Activated CD4-positive, alpha-beta T cell treated with anti-CD3 and anti-CD28 coated beads, Interleukin-2, Interleukin-4, amounts not matched to agents 100 ng/mL and 50 ng/mL, durations not matched to agents 16 hours and 8 hours (primary cell): ENCODE measurements at places on chromosomes 12 and 14.
A peak's percentile ranks its signal among the peaks of the same experiment; 100 is the strongest.

DNA sequence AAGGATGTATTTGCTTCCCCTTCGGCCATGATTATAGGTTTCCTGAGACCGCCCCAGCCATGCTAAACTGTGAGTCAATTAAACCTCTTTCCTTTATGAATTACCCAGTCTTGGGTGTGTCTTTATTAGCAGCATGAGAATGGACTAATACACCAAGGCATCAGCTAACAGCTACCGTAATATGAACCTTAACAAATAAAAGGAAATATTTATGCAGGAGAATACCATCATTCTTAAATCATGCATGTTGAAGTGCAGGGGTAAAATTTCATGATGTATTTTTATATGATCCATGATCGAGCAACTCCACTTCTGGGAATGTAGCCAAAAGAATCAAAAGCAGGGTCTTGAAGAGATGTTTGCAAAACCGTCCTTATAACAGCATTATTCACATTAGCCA lies 379.0 kb downstream of the NPAS3 start:
- no peak for DNase-seq

DNA sequence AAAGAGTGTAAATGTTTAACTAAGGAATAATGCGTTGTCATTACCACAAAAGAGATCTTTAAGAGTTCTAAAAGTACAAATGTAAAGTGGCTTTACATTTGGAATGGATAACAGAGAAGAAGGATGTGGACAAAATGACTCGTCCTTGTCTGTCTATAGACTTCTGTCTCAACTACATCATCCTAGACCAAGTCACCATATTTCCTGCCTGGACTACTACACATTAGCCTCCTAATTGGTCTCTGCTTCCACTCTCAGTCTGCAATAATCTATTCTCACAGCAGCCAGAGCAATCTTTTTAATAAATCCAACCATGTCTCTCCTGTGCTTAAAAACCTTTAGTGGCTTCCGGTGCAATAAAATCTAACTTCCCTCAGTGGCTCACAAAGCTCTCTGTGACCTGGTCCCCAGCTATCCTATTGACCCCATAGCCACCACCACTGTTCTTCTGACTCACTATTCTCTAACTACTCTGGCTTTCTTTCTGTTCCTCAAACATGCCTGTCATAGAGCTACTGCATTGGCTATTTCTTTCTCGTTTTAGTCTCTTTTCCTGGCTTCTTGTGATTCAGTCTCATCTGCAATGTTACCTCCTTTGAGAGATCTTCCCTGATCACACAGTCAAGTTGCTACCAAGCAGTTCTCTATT lies 91.1 kb downstream of the MYF5 start:
- DNase-seq = no peak

GRCh38 chr12:12719496-12719895 lies 2.3 kb downstream of the CDKN1B start:
- no peak for DNase-seq

GRCh38 chr12:65327207-65328076 lies 49.0 kb downstream of the MSRB3 start:
- no peak for DNase-seq

DNA sequence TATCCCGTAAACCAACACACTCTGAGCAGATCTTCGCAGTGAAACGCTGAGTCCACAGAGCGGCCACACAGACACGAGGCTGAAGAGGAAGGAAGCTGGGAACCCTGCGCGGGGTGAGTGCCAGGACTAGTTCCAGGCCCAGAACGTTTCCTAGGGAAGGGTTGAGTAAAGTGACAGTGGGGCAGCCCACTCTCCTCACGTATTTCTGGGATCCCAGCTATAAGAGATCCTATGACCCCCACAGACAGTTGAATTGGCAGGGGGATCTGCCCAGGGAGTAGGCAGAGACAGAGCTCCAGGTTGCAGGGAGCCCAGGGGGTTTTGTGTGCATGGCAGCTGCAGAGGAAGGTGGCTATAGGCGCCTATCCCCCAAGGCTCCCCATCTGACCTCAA lies 51.1 kb downstream of the GTF2A1 start:
- no peak for DNase-seq

- no peak for DNase-seq
These were observed 89.9 kb upstream of the HSPB8 start for GRCh38 chr12:119088685-119089379.

- DNase-seq = no peak
These were observed 521.3 kb upstream of the TMEM132C start for GRCh38 chr12:127745469-127746212.

- DNase-seq = no peak
These were observed 45.1 kb upstream of the HMGA2 start for GRCh38 chr12:65779091-65779642.

DNA sequence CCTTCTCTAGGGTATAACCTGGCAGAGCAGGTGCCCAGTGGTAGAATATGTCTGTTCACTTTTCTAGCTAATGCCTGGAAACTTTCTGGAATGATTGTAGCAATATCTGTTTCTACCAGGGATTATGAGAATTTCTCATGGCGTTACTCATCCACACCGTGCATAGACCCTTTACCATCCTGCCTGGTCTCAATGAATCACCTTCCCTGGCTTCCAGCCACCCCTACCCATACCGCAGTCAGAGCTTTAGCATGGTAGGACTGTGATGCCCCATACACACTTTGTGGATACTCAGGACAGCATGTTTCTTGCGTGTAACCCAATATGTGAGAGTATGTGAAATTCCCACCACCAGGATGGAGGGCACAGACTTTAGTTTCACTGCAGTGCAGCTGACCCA lies 45.4 kb downstream of the TUNAR start:
- DNase-seq = no peak

DNA sequence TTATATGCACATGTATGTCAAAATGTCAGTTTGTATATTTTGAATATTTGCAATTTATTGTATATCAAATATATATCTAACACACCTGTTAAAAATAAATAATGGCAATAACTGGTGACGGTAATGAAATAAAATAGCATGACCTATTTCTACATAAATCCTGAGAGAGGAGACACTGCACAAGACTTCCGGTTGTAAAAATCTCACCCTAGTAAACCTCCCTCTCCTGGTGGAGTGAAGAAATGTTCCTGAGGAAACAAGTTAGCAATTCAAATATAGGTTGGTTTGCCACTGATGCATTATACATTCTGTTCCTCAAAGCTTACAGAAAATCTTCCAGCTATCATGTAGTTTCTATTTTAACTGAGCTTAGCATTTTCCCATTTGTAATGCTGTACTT lies 166.1 kb upstream of the SYT10 start:
- no peak for DNase-seq

GRCh38 chr12:119594399-119594730 lies 791 bp downstream of the TMEM233 start:
- DNase-seq = no peak

DNA sequence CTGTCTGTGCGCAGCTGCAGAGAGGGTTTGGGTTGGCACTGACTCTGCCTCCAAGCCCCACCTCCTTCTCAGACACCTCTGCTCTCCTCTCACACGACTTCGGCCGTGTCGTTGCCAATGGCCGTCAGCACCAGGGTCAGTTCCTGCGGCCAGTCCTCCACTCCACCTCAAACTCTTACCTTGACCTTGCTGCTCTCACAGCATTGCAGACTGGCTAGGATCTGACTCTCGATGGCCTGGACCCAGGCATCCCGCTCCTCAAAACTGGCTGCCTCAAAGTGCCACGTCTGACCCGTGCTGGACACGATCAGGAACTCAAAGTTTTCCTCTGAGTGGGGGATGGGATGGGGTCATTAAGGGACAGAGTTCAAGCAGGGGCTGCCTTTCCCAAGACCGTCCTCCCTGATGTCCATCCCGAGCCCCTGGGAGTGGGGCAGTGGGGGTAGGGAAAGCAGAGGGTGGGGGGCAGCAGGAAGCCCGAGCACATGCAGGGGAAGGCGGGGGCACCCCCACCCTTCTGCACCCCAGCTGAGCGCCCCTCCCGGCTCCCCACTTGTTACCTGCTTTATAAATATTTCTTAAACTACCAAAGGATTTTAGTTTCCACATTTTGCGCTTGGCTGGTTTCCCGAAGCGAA lies 10.7 kb downstream of the AGAP2 start:
- DNase-seq = no peak

- no peak for DNase-seq
These were observed 64.8 kb upstream of the TMEM260 start for GRCh38 chr14:56514663-56515371.

GRCh38 chr12:102439426-102440405 lies 40.6 kb downstream of the IGF1 start:
- DNase-seq = no peak

- peak; percentile 4 for DNase-seq
These were observed 121.2 kb downstream of the PRICKLE1 start for GRCh38 chr12:42468341-42468821.

DNA sequence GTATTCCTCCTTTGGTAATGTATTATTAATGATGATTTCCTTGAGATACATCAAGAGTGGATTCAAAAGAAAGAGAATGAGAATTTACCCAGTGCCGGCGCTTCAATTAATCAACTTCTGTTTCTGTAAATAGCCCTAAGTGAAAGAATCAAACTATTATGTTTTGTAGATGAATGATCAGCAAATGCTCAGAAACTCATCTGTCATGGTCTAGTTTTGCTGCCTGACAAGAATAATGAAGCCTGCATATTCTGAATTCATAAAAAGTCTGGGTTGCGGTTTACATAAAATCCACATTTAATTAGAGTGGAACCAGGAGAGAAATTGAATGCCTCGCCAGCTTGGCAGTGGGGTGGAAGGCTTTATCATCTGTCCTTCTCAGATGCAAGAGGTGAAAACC lies 325.3 kb downstream of the GALC start:
- DNase-seq = no peak

DNA sequence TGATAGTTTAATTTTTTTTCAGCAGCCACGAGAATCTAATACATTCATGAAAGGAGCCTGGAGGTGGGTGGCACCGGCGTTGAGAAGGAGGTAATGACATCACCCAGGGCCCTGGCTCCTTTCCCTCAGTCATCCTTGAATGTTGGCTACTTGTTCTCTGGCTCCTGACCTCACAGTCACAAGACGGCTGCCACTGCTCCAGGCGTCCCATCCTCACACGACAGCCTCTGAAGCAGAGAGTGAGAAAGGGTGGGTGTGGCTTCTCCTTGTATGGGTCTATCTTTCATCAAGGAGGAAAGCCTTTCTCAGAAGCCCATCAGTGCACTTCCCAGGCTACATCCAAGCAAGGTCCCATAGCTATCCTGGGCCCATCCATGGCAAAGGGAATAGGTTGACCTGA lies 207.6 kb upstream of the C14orf180 start:
- DNase-seq = no peak

- DNase-seq = no peak
These were observed 921.2 kb upstream of the FOXG1 start for GRCh38 chr14:27845241-27845850.

GRCh38 chr14:65686761-65687160 lies 274.2 kb downstream of the FUT8 start:
- DNase-seq = no peak

GRCh38 chr14:77641534-77642341 lies 25.3 kb upstream of the SPTLC2 start:
- peak; percentile 60 for DNase-seq

DNA sequence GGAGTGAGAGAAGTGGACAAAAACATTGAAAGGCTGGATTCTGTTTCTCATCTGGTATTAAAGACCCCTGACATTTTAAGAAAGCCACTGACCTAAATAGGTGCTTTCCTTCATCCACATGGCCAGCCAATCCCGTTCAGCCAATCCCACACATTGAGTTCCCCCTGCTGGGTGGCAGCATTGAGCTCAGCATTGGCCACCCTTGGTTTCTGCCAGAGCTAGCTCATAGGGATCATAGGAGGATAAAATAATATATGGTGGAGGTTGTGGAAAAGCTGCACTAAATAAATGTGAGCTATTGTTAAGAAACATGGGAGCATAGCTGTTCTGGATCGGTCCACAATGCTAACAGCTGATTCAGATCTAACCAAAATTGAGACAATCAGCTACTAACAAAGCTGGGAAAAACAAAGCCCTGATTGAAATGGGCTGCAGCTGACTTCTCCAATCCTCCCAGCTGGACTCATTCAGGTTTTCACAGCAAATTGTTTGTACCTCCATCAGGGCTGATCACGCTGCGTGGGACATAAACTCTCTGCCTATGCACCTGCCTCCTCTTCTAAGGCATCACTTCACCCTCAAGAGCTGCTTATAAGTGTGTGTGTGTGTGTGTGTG lies 256.5 kb downstream of the EMP1 start:
- DNase-seq = no peak

- DNase-seq = no peak
These were observed 1.3 kb upstream of the ASCL1 start for GRCh38 chr12:102955926-102956737.

- DNase-seq = no peak
These were observed 1.8 kb downstream of the LYSET start for GRCh38 chr14:93186956-93187355.

DNA sequence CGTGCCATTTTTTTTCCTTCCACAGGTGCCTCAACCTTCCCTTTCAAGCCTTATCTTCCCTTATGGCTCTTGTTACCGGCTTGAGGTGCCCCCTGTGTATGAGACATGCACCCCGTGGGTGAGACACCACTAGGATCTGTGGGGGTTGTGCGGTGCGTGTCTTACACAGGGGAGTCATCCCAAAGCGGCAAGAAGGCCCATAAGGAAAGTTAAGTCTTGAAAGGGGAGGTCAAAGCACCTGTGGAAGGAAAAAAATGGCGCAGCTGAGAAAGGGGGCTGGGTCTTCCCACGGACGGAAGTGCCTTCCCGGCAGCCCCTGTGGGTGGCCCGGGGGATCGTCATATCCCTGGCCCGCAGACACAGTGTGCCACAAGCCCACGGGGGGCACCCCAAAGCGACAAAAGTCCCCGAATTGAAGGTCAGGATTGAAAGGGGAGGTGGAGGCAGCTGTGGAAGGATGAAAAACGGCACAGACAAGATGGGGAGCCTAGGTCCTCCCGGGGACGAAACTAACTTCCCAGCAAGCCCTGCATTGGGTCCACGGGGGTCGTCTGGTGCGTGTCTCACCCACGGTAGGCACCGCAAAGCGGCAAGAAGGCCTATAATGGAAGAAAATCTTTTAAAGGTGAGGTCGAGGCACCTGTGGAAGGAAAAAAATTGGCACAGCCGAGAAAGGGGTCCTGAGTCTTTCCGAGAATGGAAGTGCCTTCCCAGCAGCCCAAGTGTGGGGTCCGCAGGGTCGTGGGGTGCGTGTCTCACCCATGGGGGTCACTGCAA lies 273.3 kb downstream of the ALG10 start:
- DNase-seq = no peak

DNA sequence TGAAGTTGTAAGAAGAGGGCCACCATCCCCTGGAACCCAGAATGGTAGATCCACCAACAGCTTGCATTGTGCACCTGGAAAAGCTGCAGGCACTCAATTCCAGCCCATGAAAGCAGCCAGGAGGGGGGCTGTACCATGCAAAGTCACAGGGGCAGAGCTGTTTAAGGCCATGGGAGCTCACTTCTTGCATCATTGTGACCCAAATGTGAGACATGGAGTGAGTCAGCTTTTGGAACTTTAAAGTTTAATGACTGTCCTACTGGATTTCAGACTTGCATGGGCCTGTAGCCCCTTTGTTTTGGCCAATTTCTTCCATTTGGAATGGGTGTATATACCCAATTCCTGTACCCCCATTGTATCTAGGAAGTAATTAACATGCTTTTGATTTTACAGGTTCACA lies 50.8 kb downstream of the SLC16A7 start:
- DNase-seq = no peak
